ENCODE measurements at places on chromosomes 1 and 21. TPM values are rescaled to one million over a fixed set of nuclear protein-coding genes. Genes with fewer than 3 reads are reported as not detected.

DNA sequence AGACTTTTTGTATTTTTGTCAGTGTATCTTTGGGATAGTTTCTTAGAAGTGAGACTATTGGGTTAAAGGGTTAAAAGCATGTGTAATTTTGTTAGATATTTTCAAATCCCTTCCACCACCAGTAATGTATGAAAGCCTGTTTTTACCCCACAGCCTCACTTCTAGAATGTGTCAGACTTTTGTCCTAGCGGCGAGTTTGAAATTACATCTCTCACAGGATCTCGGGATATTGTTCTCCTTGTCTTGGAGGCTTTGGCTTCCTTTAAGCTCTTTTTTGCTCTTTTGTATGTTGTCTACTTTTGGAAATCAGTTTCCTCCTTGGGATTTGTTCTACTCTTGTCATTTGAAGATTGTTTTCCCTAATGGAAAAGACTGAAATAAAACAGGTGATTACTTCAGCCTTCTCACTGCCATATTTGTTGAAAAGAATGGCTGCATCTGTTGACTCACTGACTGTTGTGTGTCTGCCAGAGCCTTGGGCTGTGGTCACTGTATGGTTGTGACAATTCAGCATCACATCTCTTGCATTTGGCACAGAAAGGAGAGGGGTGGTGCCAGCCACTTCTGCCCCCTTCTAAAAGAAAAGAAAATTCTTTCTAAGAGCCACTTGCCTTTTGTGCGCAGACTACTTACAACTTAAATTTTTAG, 22.6 kb downstream of the ST3GAL3 start:
- no peak overlapping the region for H3K4me3 ChIP-seq
- no peaks in the 10 kb centered on the region for H3K27me3 ChIP-seq
- H3K36me3 ChIP-seq, result peaks cover 2% of the 10 kb centered on the region
- H3K4me1 ChIP-seq, result no peaks in the 10 kb centered on the region
- H3K27ac ChIP-seq, result no peak overlapping the region
- no peak for DNase-seq

- DNase-seq, result no peak
- no peaks in the 10 kb centered on the region for H3K27me3 ChIP-seq
- H3K36me3 ChIP-seq, result no peaks in the 10 kb centered on the region
- H3K27ac ChIP-seq, result no peak overlapping the region
- no peak overlapping the region for H3K4me3 ChIP-seq
Observed at GRCh38 chr21:34762786-34763185, 94.0 kb downstream of the CLIC6 start.

Gene HSPA13
- 43.6 TPM for total RNA-seq

DNA sequence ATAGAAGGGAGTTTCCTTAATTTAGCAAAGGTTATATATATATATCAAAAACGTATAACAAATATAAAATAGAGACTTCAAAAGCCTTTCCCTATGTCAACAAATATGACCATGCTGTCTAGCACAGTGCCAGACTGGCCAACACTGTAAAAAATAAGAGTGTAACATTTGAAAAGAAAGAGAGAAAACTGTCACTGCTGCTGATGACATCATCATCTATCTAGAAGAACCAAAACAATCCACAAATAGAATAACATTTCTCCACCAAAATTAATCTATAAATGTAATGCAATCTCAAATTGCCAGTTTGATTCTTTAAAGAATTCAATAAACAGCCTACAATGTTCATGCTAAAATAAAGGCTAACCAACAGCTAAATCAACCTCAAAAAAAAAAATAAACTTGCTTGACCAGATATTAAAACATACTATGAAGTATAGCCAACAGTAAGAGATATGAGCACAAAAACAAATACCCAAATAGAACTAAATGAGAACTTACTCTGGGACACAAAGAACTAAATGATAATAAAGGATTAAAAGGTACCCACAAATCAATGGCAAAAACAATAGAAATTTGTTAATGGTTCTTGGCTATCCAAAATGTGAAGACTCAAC, 50.2 kb downstream of the ENAH start:
- no peaks in the 10 kb centered on the region for H3K4me1 ChIP-seq
- H3K36me3 ChIP-seq, result no peaks in the 10 kb centered on the region
- no peaks in the 10 kb centered on the region for H3K27me3 ChIP-seq
- no peak overlapping the region for H3K27ac ChIP-seq
- no peak overlapping the region for H3K4me3 ChIP-seq

Gene NT5C1A
- total RNA-seq, result 0.61 TPM

DNA sequence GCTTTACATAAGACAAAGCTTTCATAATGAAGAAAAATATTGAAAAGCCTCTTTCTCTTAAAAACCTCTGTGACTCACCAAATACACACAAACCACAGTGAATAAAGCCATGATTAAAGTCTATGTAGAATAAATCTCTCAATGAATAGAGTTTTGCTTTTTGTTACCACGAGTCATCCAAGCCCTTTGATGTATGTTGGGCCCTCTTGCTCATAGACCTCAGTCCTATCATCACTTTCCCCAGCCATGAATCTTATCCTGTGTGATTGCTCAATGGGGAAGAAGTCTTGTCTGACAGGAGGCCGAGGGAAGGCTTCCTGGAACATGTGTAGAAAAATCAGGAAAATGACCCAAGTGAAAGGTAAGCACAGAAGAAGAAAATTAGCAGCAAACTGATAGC, 60.8 kb downstream of the NGF start:
- H3K4me3 ChIP-seq, result no peak overlapping the region
- H3K27ac ChIP-seq, result no peak overlapping the region
- no peaks in the 10 kb centered on the region for H3K36me3 ChIP-seq
- H3K27me3 ChIP-seq, result no peaks in the 10 kb centered on the region
- no peaks in the 10 kb centered on the region for H3K4me1 ChIP-seq

Gene ALX3
- not detected for total RNA-seq

Gene MATN1
- 0.19 TPM for total RNA-seq

- H3K4me1 ChIP-seq, result peaks cover 7% of the 10 kb centered on the region
- H3K36me3 ChIP-seq, result peaks cover 93% of the 10 kb centered on the region
- no peak overlapping the region for H3K27ac ChIP-seq
- no peak overlapping the region for H3K4me3 ChIP-seq
- no peak for DNase-seq
Observed at GRCh38 chr1:77958391-77958790, 20.5 kb downstream of the FUBP1 start.

Gene OR2T4
- not detected for total RNA-seq

DNA sequence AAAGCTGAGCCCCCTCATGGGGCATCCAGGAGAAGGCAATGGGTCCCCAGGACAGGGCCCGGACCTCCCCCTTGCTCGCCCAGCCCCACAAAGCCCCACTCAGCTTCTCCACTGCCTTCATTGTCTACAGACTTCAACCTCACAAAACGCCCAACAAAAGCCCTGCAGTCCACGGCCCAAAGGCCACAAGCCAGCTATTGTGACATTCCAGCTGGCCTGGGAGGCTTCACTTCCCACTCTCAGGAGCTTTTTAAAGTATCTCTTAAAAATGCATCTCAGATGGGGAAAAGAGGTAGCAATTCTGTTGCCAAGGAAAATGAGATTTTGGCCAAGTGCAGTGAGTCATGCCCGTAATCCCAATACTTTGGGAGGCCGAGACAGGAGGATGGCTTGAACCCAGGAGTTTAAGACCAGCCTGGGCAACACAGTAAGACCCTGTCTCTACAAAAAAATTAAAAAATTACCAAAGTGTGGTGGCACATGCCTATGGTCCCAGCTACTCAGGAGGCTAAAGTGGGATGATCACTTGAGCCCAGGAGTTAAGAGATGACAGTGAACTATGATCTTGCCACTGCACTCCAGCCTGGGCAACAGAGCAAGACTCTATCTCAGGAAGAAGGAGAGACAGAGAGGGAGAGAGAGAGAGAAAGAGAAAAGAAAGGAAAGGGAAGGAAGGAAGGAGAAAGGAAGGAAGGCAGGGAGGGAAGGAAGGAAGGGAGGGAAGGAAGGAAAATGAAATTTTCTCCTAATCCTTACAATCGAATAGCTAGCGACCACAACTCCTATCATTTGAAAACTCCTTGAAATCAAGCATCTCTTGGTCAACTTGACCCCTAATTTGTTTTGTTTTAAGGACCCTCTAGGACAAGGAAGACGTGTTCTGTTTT, 31.4 kb upstream of the TARDBP start:
- no peak overlapping the region for H3K4me3 ChIP-seq
- no peak overlapping the region for H3K27ac ChIP-seq
- H3K27me3 ChIP-seq, result no peaks in the 10 kb centered on the region
- peaks cover 10% of the 10 kb centered on the region for H3K4me1 ChIP-seq
- H3K36me3 ChIP-seq, result no peaks in the 10 kb centered on the region

Gene NBPF6
- total RNA-seq, result not detected

Gene CFHR2
- not detected for total RNA-seq

Gene AADACL3
- total RNA-seq, result not detected

GRCh38 chr1:196462086-196462485, 146.2 kb downstream of the KCNT2 start:
- no peaks in the 10 kb centered on the region for H3K4me1 ChIP-seq
- DNase-seq, result no peak
- no peaks in the 10 kb centered on the region for H3K27me3 ChIP-seq
- H3K36me3 ChIP-seq, result no peaks in the 10 kb centered on the region
- no peak overlapping the region for H3K27ac ChIP-seq

- no peaks in the 10 kb centered on the region for H3K27me3 ChIP-seq
- peak overlapping the region; percentile 61 for H3K4me3 ChIP-seq
- H3K27ac ChIP-seq, result peak overlapping the region; percentile 92
- H3K4me1 ChIP-seq, result peaks cover 54% of the 10 kb centered on the region
- peak; percentile 73 for DNase-seq
Observed at GRCh38 chr21:42063191-42063570, 7.9 kb upstream of the UMODL1 start.

GRCh38 chr1:240190881-240191401, 99.3 kb downstream of the FMN2 start:
- no peaks in the 10 kb centered on the region for H3K4me1 ChIP-seq
- no peaks in the 10 kb centered on the region for H3K27me3 ChIP-seq
- DNase-seq, result peak; percentile 61
- no peak overlapping the region for H3K27ac ChIP-seq
- H3K36me3 ChIP-seq, result no peaks in the 10 kb centered on the region
- H3K4me3 ChIP-seq, result no peak overlapping the region

Gene INAVA
- total RNA-seq, result not detected

- H3K4me1 ChIP-seq, result no peaks in the 10 kb centered on the region
- DNase-seq, result no peak
- 0 out of 2 replicates have a peak, but pooled peaks cover 4% of the 10 kb centered on the region for H3K27me3 ChIP-seq
- no peaks in the 10 kb centered on the region for H3K36me3 ChIP-seq
Observed at GRCh38 chr1:161993576-161993975, 30.1 kb downstream of the OLFML2B start.
